ENCODE measurements at places on chromosomes 1 and 21. TPM values are rescaled to one million over a fixed set of nuclear protein-coding genes. Genes with fewer than 3 reads are reported as not detected.
A peak's percentile ranks its signal among the peaks of the same experiment; 100 is the strongest.

The ARF1 gene
- 662 TPM for polyA plus RNA-seq

The LCE1C gene
- polyA plus RNA-seq = not detected

The CHI3L2 gene
- polyA plus RNA-seq = 0.50 TPM

The SERTAD4 gene
- 1.4 TPM for polyA plus RNA-seq

The TNFSF4 gene
- polyA plus RNA-seq = 1.4 TPM

The AVPR1B gene
- not detected for polyA plus RNA-seq

The GPX7 gene
- 14.4 TPM for polyA plus RNA-seq

The RGS13 gene
- polyA plus RNA-seq = 2.0 TPM

- H3K4me1 ChIP-seq = peaks cover 68% of the 10 kb centered on the region
- peak overlapping the region; percentile 100 for H3K27ac ChIP-seq
These were observed 89.9 kb upstream of the IPO9 start for GRCh38 chr1:201739080-201739479.

- H3K4me3 ChIP-seq = no peak overlapping the region
- no peak overlapping the region for H3K27ac ChIP-seq
- H3K27me3 ChIP-seq = no peaks in the 10 kb centered on the region
- H3K36me3 ChIP-seq = no peaks in the 10 kb centered on the region
- no peak for DNase-seq
These were observed 70.5 kb downstream of the CD34 start for GRCh38 chr1:207840380-207840779.

DNA sequence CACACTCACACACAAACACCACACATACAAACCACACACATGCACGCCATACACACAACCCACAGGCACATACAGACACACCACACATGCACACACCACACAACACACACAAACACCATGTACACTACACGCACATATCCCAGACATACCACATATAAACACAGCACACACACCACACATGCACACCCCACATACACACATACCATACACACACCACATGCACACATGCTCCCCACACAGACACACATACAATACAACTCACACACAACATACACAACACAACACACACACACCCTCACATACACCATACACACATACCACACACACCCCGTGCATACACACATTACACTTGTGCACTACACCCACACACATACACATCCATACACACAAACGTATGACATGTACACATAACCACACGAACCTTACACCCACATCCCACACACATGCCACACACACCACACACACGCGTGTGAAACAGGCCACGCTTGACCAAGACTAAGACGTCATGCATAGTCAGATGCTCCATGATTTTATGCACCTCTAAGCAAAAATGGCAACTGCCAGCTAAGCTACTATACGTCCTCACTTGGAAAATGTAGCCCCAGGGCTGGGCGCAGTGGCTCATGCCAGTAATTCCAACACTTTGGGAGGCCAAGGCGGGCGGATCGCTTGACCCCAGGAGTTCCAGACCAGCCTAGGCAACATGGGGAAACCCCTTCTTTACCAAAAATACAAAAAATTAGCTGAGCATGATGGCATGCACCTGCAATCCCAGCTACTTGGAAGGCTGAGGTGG is 77.4 kb upstream of the TMPRSS2 start:
- H3K27ac ChIP-seq = no peak overlapping the region
- H3K4me3 ChIP-seq = no peak overlapping the region
- no peaks in the 10 kb centered on the region for H3K4me1 ChIP-seq

GRCh38 chr1:233614173-233614742 is 352 bp downstream of the KCNK1 start:
- DNase-seq = peak; percentile 64
- no peaks in the 10 kb centered on the region for H3K36me3 ChIP-seq
- H3K4me1 ChIP-seq = peaks cover 4% of the 10 kb centered on the region
- peak overlapping the region; percentile 61 for H3K4me3 ChIP-seq
- H3K27ac ChIP-seq = no peak overlapping the region

DNA sequence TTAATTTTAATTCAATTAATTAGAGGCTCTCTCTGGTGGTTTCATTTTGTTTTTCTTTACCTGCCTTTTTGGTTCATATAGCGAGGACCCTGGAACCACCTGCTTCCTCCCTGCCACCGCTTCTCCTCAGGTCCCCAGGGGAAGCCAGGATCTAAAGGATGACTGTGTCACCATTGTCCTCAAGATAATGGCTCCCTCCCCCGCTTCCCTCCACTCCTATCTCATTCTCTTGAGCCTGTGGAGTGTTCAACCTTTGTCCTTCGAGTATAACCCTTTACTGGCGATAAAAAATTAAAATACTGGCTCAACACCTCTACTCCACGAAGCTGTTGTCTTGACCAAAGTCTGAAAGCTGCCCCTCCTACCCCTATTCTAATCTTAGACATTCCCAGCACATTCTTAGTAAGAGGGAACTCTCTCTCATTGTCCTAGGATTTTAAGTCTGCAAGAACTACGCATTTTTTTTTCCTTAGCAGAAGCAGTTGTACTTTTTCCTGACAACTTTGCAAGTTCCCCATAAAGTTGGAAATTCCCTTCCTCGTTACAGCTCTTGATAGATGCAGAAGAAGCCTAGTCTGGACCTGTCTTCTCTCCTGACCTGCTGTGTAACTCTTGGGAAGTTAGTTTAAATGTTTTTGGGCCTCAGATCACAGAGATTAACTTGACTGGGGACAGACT is 12.6 kb upstream of the MAPKAPK2 start:
- no peak for DNase-seq
- no peaks in the 10 kb centered on the region for H3K27me3 ChIP-seq
- peak overlapping the region; percentile 89 for H3K27ac ChIP-seq
- H3K4me3 ChIP-seq = no peak overlapping the region
- no peaks in the 10 kb centered on the region for H3K36me3 ChIP-seq

- no peak overlapping the region for H3K4me3 ChIP-seq
- no peak overlapping the region for H3K27ac ChIP-seq
- H3K36me3 ChIP-seq = peaks cover 10% of the 10 kb centered on the region
- no peak for DNase-seq
- H3K4me1 ChIP-seq = no peaks in the 10 kb centered on the region
These were observed 16.2 kb downstream of the CCSAP start for GRCh38 chr1:229326601-229327000.

DNA sequence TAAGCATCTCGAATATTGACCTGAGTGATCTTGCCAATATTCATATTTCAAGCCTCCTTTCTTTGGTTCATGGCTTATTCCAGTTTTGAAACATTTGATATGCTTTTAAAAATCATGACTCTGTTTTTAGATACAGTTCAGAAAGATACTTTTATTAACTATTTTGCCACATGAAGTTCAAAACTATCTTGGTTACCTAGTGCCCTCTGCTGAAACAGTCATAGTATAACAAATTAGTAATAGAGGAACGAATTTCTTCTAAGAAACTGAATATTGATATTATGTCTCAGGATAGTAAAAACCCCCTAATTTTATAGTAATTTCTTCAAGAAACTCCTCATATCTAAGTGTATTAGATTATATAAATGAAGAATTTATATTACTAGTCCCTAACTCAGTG is 52.6 kb upstream of the RC3H1 start:
- no peaks in the 10 kb centered on the region for H3K27me3 ChIP-seq
- no peak overlapping the region for H3K4me3 ChIP-seq
- H3K4me1 ChIP-seq = no peaks in the 10 kb centered on the region
- H3K36me3 ChIP-seq = no peaks in the 10 kb centered on the region

DNA sequence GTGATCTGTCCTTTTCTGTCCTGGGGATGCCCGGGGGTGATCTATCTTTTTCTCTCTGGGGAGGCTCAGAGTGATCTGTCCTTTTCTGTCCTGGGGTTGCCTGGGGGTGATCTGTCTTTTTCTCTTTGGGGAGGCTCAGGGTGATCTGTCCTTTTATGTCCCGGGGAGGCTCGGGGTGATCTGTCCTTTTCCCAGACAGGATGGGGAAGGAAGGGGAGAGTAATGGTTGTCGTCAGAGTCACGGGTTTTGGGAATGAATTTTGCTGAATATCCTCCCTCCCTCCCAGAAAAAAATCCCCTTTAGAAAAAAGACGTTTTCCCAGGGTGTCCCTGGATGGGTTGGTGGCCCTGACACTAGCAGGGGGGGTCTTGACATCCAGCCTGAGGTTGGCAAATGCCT is 91.5 kb downstream of the ARHGEF10L start:
- H3K36me3 ChIP-seq = no peaks in the 10 kb centered on the region
- no peak for DNase-seq
- no peak overlapping the region for H3K27ac ChIP-seq
- H3K4me3 ChIP-seq = no peak overlapping the region
- H3K27me3 ChIP-seq = no peaks in the 10 kb centered on the region

DNA sequence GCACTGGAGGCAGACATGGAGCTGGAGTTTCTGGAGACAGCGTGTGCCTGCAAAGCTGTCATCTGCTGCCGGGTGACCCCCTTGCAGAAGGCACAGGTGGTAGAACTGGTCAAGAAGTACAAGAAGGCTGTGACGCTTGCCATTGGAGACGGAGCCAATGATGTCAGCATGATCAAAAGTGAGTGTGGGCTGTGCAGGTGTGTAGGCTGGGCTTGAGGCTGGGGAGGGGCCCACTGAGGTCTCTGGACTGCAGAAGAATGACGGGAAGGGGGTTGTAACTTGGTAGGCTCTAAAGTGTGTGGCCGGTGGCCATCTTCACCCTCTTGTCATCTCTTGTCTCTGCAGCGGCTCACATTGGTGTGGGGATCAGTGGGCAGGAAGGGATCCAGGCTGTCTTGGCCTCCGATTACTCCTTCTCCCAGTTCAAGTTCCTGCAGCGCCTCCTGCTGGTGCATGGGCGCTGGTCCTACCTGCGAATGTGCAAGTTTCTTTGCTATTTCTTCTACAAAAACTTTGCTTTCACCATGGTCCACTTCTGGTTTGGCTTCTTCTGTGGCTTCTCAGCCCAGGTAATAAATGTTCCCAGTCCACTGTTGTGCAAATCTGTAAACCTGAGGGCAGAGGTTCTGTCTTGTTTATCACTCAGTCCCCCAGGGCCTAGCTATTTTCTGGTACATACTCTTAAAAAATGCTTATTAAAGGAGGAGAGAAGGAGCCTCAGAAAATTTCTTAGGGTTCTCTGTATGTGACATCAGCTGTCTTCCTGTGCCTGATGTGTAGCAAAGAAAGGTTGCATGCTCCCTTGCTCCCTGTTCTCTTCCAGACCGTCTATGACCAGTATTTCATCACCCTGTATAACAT is 19.9 kb downstream of the ATP8B2 start:
- DNase-seq = peak; percentile 58
- no peak overlapping the region for H3K4me3 ChIP-seq
- no peaks in the 10 kb centered on the region for H3K27me3 ChIP-seq
- H3K4me1 ChIP-seq = no peaks in the 10 kb centered on the region
- no peak overlapping the region for H3K27ac ChIP-seq

- peaks cover 36% of the 10 kb centered on the region for H3K4me1 ChIP-seq
- peak overlapping the region; percentile 49 for H3K4me3 ChIP-seq
- H3K27ac ChIP-seq = no peak overlapping the region
These were observed 3.8 kb upstream of the SAMD13 start for GRCh38 chr1:84297546-84298244.

DNA sequence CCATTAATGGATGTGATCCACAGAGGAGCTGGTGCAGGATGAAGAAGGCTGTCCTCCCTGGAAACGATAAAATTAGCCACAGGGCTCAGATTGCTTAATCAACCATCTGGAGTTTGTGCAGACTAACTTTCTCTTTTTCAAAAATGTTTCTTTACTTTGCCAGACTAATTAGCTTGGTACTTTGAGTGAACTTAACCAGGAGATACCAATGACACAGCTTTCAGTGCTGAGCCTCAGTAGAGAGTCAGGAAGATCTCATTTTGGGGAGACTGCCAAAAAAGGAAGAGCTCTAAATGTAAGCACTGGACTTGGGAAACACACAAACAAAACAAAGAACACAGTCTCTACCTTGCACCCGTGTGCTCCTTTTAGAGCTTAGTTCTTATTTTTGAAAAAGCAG is 248.1 kb upstream of the DEPDC1 start:
- peak; percentile 1 for DNase-seq
- no peaks in the 10 kb centered on the region for H3K36me3 ChIP-seq
- no peak overlapping the region for H3K27ac ChIP-seq

GRCh38 chr1:6424619-6425593 is at the start of gene ESPN:
TSS of gene ESPN (plus strand) at chr1:6424776. CDS start at chr1:6424956, 180 bp downstream.
- H3K4me1 ChIP-seq = peaks cover 1% of the 10 kb centered on the region
- H3K27me3 ChIP-seq = peaks cover 80% of the 10 kb centered on the region
- H3K27ac ChIP-seq = no peak within 1 kb of the TSS
- no peaks in the 10 kb centered on the region for H3K36me3 ChIP-seq

- H3K27ac ChIP-seq = no peak overlapping the region
- no peaks in the 10 kb centered on the region for H3K4me1 ChIP-seq
These were observed 84.9 kb downstream of the VWA5B1 start for GRCh38 chr1:20375563-20375962.

DNA sequence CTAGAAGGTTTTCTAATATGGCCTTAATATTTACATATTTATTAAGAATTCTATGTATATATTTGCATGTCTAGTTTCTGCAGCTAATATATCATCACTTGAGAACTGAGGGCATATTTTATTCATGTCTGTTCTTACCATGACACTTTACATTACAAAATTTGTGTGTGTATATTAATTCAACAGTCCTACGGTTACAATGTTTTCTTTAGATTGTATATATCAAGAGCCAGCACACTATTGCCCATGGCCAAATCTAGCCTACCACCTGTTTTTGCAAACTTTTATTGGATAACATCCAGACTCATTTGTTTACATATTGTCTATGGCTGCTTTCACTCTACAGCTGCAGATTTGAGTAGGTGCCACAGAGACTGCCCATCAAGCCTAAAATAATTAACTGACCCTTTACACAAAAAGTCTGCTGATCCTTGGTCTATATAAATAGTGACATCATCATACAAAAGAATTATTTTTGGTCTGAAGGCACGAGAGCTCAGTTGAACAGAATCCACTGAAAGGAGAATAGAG is 577.4 kb upstream of the PBX1 start:
- H3K4me1 ChIP-seq = no peaks in the 10 kb centered on the region
- H3K4me3 ChIP-seq = no peak overlapping the region
- no peak overlapping the region for H3K27ac ChIP-seq
- H3K36me3 ChIP-seq = no peaks in the 10 kb centered on the region
- no peak for DNase-seq
- H3K27me3 ChIP-seq = no peaks in the 10 kb centered on the region

- H3K36me3 ChIP-seq = no peaks in the 10 kb centered on the region
- no peak overlapping the region for H3K4me3 ChIP-seq
- peak; percentile 38 for DNase-seq
- H3K4me1 ChIP-seq = no peaks in the 10 kb centered on the region
- peak overlapping the region; percentile 50 for H3K27ac ChIP-seq
These were observed 143.7 kb downstream of the DNM3 start for GRCh38 chr1:171984850-171985485.

GRCh38 chr1:94986783-94987182 is 59.9 kb upstream of the CNN3 start:
- no peaks in the 10 kb centered on the region for H3K27me3 ChIP-seq
- DNase-seq = no peak
- H3K27ac ChIP-seq = no peak overlapping the region
- H3K36me3 ChIP-seq = no peaks in the 10 kb centered on the region

DNA sequence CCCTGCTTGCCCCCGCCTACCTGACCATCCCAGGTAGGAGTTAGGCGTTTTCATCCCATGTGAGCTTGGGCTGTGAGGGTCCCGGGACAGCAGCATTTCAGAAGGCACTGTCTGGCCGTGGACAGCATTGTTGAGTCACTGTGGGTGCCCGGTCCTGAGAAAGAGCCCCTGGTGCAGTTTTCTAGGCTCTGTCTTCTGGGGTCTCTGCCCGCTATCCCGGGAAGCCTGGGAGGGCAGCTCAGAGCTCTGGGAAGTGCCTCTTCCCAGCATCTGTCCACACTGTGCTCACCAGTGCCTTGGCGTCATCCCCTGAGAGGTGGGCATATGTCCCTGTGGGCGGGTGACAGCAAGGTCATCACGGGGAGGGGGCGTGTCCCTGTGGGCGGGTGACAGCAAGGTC is 11.4 kb upstream of the ZNF669 start:
- no peak overlapping the region for H3K27ac ChIP-seq
- H3K4me1 ChIP-seq = peaks cover 4% of the 10 kb centered on the region
- H3K4me3 ChIP-seq = no peak overlapping the region
- no peaks in the 10 kb centered on the region for H3K36me3 ChIP-seq

Data from cardiac muscle cell (in vitro differentiated cells and primary cell).